ENCODE measurements at places on chromosomes 12 and 14.
A peak's percentile ranks its signal among the peaks of the same experiment; 100 is the strongest.

DNA sequence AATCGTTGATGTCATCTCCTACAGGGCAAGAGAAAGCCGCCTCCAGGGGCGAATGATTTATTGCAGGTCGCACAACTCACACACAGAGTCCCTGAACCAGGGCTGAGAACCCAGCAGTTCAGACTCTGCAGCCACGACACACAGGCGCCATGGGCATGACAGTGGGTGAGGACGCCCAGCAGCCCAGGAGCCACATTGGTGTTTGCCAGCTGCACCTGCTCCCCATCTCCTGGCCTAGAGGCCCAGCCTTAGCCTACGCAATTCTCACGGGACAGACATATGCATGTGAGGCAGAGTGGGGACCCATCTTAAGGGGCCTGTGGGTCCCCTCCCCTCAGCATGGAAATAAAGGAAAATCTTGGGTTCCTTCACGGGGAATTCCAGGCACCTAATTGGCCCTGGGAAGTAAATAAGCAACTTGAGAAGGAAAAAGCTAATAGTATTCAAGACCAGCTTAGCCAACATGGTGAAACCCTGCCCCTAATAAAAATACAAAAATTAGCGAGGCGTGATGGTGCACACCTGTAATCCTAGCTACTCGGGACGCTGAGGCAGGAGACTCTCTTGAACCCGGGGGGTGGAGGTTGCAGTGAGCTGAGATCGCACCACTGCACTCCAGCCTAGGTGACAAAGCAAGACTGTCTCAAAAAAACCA, 69.3 kb downstream of the RIMBP2 start:
- DNase-seq = no peak

DNA sequence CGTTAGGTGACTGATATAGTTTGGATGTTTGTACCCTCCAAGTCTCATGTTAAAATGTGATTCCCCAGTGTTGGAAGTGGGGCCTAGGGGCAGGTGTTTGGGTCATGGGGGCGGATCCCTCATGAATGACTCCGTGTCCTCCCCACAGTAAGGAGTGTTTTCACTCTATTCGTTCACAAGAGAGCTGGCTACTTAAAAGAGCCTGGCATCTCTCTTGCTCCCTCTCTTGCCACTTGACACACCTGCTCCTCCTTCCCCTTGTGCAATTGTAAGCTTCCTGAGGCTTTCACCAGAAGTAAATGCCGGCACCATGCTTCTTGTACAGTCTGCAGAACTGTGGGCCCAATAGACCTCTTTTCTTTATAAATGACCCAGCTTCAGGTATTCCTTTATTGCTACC, 2.6 kb downstream of the IFI27L2 start:
- no peak for DNase-seq

GRCh38 chr12:29858270-29858786, 74.6 kb upstream of the TMTC1 start:
- no peak for DNase-seq

GRCh38 chr14:55514819-55515490, 65.1 kb upstream of the KTN1 start:
- peak; percentile 71 for DNase-seq

GRCh38 chr12:26643532-26644315, 189.3 kb downstream of the ITPR2 start:
- DNase-seq = no peak

DNA sequence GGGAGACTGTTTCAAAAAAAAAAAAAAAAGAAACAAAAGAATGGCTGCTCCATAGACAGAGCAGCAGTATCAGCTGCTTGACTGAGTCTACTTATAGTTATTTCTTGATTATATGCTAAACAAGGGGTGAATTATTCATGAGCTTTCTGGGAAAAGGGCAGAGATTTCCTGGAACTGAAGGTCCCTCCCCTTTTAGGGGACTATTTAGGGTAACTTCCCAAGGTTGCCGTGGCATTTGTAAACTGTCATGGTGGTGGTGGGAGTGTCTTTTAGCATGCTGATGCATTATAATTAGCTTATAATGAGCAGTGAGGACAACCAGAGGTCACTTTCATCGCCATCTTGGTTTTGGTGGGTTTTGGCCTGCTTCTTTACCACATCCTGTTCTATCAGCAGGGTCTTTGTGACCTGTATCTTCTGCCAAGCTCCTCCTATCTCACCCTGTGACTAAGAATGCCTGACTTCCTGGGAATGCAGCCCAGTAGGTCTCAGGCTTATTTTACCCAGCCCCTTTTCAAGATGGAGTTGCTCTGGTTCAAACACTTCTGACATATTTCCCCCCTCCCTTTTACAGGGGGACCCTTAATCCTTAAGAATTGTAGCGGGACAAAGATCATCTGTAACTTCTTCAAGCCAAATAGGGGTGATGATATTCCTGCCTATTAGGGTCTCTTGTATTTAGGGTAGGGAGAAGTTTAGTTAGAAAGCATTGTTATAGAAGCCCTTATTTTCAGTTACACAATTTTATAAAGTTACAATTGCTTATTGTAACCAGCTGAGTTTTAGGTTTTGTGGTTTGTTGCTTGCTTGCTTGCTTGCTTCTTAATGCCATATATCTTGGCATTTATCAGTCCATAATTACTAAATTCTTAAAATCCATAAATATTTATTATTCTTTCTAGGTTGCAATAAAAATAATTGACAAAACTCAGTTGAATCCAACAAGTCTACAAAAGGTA, 42.5 kb downstream of the MARK3 start:
- peak; percentile 73 for DNase-seq

- DNase-seq = no peak
Observed at GRCh38 chr12:112988224-112988623, 9.9 kb downstream of the OAS2 start.

DNA sequence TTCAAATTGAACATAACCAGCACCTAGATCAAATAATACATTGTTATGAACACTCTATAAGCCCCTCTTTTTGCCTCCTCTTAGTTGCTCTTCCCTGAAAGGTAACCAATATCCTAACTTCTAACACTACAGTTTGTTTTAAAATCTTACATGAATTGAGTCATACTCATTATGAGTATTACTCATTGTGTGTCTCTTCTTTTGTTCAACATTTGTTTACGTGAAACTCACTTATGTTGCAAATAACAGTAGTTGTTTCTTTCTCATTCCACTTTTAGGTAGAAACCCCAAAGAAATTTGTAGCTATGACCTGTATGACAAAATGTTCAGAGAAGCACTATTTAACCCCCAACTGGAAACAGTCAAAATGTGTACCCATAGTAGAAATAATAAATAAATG, 6.6 kb downstream of the LRRC9 start:
- DNase-seq = no peak

GRCh38 chr14:30849354-30849753, 25.0 kb upstream of the COCH start:
- DNase-seq = no peak

- no peak for DNase-seq
Observed at GRCh38 chr12:77072833-77073495, 7.6 kb upstream of the E2F7 start.

DNA sequence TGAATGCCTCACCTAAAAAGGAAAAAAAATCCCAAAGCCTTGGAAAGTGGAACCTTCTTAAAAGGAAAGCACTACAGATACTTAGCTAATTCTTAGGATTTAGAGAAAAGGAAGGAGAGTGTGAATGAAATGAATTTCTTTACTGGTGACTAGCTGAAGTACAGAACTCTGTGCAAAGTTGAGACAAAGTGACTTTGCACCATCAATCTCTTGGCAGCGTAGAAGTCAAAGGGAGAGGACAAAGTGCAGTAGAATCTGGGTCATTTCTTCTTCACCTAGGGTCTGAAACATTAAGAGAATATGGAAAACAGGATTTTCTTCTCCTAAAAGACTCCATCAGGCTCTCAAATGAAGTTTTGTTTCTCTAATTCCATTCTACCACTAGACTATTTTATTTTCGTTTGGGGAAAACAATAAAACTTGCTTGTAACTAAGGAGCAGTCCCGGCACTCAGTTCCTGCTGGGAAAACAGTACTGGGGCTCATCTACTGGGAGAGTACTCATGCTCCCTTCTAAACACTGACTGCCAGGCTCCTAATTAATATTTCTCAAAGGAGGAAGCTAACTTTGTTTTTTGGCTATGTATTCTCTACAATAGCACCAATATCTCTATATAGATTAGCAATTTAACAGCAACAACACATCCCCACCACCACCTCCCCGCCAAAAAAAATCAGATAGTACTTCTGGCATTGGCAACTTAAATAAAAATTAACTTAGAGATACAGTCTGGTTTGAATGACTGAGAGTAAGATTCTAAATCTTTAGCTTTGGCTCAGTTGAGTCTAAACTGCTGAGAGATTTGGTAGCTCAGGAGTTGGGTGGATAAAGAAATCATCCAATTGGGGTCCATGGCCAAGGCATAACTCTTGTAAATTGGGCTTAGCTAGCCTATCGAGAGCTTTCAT, 110.7 kb downstream of the SLC15A5 start:
- DNase-seq = no peak

GRCh38 chr14:101992708-101993107, 28.3 kb downstream of the DYNC1H1 start:
- no peak for DNase-seq

DNA sequence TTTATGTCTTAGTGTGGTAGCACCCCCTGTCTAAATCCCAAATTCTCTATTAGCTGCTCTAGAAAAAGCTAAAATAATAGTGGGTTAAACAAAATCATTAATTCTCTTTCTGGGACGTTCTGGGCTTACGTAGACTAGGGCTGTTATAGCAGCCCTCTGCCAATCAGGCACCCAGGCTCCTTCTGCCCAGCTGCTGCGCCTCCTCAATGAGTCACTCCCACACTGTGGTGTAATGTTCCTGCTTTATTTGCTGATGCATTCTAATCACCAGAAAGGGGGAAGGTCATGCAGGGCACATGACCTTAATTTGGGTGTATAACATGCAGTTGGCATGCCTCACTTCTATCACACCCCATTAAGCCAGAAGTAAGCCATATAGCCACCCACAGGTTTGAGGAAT, 294.5 kb downstream of the GALC start:
- DNase-seq = no peak

DNA sequence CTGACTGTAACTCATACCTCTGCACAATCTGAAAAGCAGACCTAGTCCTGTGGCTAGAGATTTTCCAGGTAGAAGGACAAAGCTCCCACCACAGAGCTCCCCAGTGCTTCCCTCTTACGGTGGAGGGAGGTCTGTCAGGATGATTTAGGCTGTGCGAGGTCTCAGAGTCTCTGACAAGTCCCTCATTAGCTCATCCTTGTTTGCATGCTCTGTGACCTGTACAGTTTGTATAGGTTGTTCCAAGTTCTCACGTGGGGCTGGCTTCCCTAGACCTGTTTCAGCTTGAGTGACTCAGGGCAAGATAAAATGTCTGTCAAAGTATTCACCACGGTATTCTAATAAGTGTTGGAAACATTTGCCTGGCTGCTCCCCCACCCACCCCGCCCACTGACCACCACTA, 34.8 kb downstream of the ASCL1 start:
- no peak for DNase-seq

- DNase-seq = no peak
Observed at GRCh38 chr14:55129086-55129427, at the start of gene LGALS3. Gene LGALS3, plus strand, starts transcription at chr14:55129252. Its CDS starts 8,122 bp downstream, at chr14:55137374.

GRCh38 chr14:74596741-74597450, 15.1 kb downstream of the LTBP2 start:
- DNase-seq = peak; percentile 70

DNA sequence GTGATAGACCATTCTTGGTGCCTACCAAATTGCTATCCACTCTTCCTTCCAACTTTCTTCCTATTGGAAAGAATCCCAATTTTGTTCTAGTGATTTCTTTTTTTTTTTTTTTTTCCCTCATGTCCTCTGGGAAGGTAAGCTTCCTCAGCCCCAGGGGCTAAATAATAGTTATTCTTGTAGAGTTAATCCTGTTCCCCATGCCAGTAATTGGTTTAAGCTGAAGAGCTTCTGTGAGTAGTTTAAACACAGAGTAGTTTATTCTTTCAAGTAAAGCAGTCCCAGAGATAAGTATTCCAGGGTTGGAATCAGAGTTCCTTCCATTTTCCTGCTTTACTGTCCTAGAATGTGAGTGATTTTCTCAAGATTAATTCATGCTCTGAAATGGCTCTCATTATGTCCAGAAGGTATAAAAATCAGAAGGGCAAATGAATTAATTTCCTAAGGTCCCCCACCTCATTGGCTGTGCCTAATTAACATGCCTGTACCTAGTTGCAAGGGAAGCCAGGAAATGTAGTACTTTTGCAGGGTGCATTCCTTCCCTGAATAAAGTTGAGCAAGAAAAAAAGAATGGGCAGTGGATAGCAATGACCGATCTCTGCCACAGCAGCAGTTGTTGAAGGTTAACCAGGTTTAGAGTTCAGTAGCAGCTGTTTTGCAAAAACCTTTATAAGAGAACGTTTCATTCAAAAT, 97.8 kb downstream of the PLEKHA5 start:
- DNase-seq = no peak

DNA sequence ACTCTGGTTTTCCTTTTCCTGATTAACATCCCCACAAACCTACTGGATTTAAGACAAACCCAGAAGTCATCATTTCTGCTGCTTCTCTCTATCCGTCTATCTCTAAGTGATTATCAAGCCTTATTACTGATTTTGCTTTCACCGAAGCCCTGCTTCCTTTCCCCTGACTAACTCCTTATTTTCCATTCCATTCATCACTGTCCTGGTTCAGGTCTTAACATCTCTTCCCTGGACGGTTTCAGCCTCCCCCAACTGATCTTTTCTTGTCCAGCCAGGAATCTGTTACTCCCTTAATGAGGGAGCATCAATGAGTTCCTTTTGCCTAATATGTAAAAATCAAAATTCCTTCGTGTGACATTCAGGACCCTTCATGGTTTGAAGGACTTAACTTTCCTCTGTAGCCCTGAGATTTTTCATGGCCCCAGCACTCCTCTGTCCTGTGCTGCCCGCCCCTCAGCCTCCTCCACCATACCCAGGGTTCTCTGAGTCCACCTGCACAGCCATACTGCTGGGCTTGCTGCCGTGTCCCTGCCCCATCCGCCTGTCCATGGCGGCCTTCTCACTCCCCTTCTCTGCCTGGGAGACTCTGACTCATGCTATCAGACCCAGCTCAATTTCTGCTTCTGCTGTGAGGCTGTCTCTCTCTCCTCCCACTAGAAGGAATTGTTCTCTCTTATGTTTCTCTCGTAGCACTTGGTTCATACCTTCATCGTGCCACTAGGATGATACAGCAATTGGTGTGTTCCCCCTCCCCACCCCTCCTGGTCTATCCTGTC, 167.8 kb upstream of the HIF1A start:
- DNase-seq = no peak

DNA sequence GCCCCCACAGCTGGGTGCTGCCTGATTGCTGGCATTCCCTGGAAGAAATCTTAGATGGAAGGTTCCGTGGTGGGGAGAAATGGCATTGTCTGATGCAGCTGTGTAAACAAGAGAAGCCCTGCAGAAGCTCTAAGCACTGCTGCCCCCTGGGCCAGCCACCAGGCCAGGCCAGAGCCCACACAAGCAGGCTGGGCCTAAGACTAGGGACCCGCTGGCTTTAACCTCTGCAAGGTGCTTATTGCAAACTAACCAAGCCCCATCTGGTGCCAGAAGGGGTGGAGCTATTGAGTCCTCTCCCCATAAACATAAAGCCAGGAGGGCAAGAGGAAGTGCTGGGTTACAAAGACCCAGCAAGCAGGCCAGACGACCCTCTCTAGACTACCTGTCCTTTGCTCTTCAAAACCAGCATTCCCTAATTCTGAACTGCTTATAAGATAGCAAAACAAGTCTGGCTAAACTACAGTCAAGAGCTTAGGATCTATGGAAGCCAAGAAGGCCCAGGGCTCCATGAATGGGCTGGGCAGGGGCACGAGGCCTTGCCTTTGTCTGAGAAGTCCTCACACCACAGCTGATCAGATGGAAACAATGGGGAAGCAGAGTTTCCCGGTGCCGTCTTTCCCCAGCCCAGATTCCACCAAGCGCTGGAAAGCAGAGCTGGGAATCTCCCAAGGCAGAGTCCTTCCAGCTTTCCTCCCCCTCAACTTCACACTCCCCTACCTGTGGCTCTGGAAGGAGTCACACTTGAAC, 28.8 kb downstream of the P2RX4 start:
- no peak for DNase-seq
